ENCODE measurements at places on chromosomes 16 and 17.

GRCh38 chr16:927406-927805 is 43.4 kb downstream of the LMF1 start:
- no peak for DNase-seq

DNA sequence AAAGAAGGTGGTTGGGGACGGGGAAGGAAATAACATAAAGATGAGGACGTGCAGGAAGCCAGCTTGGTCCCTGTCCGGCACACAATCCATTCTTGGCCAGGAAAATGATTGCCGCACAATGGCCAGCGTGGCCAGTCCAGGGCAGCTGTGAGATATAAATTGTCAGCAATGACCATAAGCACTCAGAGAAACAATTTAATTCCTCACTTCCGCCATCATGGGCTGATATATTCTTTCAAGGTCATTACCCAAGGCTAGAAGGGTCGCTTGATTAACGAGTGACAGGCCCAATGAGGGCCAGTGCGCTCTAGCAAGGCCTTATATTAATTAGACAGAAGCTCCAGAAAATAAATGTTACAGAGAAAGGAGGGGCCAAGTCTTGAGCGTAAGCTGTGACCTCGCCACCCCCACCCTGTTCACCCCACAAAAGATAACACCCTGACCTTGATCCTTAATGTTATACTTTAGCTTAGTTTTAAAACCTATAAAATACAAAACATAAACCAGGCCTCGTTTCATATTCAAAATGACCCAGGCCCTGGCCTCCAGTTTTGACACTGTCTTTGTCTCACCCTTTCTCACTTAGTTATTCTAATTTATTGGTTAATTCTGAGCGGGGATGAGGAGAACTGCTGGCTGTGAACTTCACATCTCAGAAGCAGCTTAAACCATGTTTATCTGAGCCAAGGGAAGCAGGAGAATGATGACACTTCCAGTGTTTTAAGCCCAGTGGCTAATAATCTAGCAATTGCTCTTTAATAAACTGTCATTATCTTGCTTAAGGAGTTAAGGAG is 478.3 kb upstream of the ZFHX3 start:
- DNase-seq, result no peak

GRCh38 chr17:34412965-34413441 is 50.0 kb upstream of the CCL1 start:
- no peak for DNase-seq

GRCh38 chr16:72400257-72401083 is 228.5 kb upstream of the PMFBP1 start:
- no peak for DNase-seq

DNA sequence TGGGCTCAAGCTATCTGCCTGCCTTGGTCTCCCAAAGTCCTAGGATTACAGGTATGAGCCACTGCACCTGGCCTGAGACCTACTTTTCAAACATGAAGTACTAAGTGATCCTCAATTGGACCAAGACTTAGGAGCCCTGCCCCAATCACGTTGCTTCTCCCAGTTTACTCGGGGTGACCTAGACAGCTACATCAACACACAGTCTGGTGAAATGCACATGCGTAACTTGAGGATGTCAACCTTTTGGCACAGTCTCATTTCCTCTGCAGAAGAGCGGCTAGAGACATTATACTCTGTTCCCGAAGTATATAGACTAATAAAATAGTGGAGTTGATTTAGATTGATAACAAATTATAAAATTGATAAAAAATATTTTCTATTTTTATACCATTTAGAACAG is 17.1 kb downstream of the FTO start:
- no peak for DNase-seq

GRCh38 chr16:17359788-17360390 is 110.9 kb downstream of the XYLT1 start:
- no peak for DNase-seq

DNA sequence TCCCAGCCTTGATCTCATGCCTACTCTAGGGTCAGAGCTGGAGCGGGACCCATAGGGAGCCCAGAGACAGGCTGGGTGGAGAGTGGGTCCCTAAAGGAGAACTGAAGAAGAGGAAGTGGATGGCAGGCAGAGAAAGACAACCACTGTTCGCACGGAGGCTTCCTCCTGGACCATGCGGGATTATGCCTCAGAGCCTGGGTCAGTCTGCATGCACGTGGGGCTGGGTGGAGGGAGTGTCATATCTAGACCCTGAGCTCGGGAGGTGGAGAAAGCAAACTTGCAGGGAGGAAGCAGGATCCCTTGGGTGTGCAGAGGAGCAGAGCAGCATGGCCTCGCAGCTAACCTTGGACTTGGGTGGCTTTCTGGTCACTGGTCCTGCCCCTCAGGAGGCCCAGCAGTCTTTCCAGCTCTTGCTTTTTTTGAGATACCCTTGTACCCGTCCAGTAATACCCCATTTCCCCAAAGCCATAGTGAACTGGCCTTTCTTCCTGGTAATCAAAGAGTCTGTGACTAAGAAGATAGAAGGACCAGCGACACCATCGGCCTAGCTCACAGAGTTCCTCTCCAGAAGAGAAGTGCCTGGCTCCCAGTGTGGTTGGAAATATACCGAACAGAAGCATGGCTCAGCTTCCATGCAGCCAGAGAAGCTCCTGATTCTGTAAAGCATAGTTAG is 344.2 kb downstream of the CPPED1 start:
- no peak for DNase-seq

DNA sequence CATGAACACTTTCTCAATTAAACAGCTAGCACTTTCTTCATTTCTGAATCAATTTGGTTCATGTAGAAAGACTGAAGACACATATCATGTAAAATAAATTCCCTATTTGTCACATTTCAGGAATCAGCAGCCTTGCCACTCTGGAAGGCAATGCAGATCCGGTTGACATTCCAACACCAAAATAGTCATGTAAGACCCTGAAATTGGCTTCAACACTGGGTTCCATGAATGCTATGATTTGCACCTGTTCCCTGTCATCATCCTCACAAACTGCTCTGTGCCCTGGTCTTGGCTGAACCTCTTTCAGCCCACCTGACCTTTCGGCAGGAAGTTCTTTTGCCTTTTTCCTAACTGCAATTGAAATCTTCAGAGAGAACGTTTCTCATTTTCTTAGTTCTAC is 156.9 kb downstream of the CDH8 start:
- DNase-seq, result no peak

All from activated CD8-positive, alpha-beta memory T cell treated with anti-CD3 and anti-CD28 coated beads for 48 hours (primary cell).